ENCODE measurements at places on chromosomes 16 and 17.

- no peak for DNase-seq
Measured at GRCh38 chr17:68204736-68205135, 43.1 kb upstream of the AMZ2 start.

DNA sequence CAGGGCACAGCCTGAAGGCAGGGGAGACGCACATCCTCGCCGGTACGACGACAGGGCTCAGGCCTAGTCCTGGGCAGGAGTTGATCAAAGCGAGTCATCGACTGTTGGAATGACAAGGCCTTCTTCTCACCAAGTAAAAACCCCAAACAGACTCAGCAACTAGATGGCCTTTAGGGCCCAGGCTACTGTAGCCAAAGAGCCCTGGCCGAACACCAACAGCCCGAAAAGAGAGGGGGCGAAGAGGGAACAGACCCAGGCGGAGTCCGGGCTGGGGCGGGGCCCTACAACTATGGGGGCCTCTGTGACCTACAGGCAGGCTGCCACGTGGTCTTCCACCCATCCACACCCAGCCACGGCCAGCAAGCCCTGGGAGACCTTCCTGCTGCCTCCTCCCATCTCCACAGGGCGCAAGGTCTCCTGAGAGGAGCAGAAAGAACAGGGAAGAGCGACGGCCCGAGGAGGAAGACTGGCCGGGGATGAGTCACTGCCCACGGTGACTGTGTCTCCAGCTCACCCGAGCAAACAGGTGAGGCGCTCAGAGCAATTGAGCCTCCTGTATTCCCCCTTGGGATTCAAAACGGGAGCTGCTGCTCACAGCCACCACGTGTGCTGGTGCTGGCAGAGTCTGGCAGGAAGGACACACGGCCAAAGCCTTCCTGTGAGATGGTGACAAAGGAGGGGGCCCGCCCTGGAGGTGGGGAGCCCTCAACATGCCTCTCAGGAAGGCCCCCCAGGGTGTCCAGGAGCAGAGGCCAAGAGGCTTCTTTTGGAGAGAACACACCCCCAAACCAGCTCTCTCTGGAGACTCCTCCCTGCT is 17.7 kb downstream of the SLC16A3 start:
- no peak for DNase-seq

- no peak for DNase-seq
Measured at GRCh38 chr17:80703142-80703478, 158.5 kb downstream of the RPTOR start.

DNA sequence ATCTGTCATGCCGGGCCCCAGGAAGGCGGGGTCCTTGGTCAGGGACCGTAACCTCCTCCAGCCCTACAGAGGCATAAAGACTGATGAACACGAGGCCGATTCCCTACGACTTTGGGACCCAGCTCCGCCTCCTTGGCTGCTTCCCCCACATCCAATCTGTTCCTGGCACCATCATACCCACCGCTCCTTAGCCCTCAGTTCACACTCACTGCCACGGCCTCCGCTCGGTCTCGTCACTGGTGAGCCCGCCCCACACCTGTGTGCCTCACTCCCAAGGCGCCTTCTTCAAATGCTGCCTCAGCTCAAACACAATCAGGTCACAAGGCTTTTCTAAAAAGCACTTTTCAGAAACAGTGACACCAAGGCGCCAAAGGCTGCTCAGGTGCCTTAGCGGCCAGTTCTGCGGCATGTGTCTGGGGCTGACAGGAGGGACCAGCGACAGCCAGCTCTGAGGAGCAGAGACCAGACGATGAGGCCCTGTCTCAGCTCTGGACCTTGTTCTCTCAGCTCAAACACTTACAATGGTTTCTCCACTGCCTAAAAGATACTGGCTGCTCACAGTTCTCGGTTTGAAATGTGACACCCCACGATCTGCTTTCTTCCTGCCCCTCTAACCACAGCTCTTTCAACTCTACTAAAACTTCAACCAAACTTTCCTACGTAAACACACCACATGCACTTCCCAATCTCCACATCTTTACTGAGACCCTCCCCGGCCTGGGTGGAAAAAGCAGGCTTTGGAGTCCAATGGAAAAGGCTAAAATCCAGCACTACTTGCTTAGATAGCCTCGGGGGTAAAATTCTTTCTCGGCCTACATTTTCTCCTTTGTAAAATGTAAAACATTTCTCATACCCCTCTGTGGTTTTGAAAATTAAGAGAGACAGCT is 33.2 kb downstream of the CYB5D2 start:
- DNase-seq, result no peak

GRCh38 chr16:78437352-78437968 is 338.0 kb downstream of the WWOX start:
- DNase-seq, result no peak

- no peak for DNase-seq
Measured at GRCh38 chr16:73274140-73274539, 226.2 kb upstream of the ZFHX3 start.

DNA sequence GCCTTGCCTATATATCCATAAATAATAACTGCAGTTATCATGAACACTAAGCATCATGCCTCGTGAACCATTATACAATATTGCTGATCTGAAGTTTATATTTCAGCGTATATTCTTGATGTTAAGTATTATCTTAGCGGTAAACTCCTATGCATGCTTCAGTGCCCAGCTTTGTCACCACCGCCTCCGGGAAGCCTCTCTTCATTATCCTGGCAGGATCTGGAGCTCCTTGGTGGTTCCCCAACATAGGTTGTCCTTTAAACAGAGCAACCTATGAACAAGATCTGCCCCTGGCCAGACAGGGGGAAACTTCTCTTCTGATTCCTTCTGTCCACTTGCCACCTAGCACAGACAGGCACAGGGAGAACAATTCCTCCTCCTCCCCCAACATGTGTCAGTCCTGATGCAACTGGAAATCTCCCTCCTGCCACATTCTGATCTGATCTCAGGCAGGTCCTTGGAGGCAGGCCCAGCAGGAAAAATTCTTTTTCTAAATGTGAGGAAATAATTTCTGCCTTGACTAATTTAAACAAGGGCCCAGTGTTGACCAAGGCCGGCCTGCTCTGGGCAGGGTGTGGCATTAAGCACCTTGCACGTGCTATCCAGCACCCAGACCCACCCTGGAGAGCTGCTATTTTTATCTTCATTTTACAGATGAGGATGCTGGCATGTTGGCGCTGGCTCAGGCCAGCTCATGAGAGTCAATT is 22.4 kb downstream of the SPNS2 start:
- DNase-seq, result no peak

- DNase-seq, result no peak
Measured at GRCh38 chr17:41762841-41763240, 23.7 kb downstream of the JUP start.

- no peak for DNase-seq
Measured at GRCh38 chr17:61097781-61098180, 301.9 kb upstream of the TBX2 start.

GRCh38 chr16:87420026-87421002 is 28.2 kb downstream of the MAP1LC3B start:
- no peak for DNase-seq

- no peak for DNase-seq
Measured at GRCh38 chr16:70428178-70428998, 10.5 kb downstream of the ST3GAL2 start.

- peak; percentile 54 for DNase-seq
Measured at GRCh38 chr17:50956750-50957523, 90.8 kb upstream of the TOB1 start.

DNA sequence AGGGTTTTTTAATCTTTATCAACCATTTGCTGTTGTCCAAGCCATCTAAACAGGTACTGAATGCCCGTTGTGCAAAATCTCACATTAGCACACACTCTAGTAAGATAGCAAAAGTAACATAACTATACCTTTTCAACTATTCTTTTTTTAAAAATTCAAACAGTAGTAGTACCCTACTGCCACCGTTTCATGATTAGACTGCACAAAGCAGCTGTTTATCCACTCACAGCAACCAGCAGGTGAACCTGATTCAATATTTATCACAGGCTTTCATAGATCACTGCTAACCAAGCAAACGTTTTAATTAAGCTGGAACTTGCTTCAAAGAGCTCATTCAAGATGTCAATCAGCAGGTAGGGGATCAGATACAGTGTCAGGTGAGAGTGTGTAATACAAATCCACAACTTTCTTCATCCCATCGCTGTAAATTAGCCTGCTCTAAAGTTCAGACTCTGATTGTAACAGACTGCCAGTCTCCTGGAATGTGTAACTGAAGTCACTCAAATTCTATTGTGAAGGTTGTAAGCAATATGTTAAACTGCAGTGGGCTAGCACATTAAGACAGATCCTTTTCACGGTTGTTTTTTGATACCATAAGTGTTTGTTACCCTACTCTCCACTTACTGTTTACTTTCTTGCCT is 47.3 kb downstream of the BRIP1 start:
- DNase-seq, result no peak

DNA sequence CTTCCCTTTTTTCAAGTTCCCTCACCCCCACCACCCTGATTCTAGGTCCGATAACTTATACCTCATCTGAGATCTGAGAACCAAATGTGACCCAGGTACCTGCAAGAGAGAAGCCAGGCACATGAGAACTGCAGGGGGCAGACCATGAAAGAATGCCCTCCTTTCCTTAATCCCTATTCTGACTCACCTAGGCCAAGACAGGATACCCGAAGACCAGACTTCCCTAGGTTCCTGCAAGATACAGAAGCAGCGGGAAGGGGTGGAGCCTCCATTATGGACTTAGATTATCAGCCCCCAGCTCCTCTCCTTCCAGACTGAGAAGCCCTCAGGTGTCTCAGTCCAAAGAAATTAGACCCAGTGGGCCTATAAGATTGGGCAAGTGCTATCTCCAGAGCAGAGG is 2.1 kb downstream of the KCNAB3 start:
- DNase-seq, result no peak

GRCh38 chr17:65066901-65067300 is 10.4 kb upstream of the GNA13 start:
- no peak for DNase-seq

GRCh38 chr17:68169840-68170239 is 78.0 kb upstream of the AMZ2 start:
- DNase-seq, result no peak

DNA sequence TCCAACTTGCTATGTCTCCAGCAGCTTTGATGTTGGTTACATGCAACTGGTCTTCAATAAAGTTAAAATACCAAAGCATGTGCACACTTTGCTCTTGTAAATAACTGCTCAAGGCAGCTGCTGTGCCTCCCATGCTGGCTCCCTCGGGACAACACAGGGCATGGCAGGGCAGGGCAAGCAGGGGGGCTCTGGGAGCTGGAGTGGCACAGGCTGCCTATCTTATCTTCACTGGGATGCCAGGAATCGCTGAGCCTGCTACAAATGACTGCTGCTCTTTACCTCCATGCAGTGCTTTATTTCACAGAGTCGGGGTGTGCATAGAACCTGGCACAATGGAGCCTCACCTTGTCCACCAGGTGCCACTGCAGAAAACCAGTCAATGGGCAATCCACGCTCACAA is 21.8 kb downstream of the PEMT start:
- no peak for DNase-seq

DNA sequence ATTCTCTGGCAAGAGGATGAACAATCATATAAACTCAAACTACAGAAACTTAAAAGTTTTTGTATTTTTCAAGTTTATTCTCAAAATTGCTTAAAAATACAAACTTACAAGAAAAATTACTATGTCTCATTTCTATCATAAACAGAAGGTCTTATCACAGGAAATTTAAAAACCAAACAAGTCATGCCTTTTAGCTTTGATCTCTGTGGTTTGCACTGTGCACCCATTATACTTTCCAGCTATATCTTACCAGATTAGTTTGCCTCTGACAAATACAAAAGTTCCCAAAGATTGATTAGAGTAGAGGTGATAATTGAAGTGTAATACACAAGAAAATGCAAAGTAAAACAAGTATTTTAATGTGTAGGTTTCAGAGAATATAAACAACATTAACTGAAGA is 117.4 kb downstream of the MYO1D start:
- no peak for DNase-seq

DNA sequence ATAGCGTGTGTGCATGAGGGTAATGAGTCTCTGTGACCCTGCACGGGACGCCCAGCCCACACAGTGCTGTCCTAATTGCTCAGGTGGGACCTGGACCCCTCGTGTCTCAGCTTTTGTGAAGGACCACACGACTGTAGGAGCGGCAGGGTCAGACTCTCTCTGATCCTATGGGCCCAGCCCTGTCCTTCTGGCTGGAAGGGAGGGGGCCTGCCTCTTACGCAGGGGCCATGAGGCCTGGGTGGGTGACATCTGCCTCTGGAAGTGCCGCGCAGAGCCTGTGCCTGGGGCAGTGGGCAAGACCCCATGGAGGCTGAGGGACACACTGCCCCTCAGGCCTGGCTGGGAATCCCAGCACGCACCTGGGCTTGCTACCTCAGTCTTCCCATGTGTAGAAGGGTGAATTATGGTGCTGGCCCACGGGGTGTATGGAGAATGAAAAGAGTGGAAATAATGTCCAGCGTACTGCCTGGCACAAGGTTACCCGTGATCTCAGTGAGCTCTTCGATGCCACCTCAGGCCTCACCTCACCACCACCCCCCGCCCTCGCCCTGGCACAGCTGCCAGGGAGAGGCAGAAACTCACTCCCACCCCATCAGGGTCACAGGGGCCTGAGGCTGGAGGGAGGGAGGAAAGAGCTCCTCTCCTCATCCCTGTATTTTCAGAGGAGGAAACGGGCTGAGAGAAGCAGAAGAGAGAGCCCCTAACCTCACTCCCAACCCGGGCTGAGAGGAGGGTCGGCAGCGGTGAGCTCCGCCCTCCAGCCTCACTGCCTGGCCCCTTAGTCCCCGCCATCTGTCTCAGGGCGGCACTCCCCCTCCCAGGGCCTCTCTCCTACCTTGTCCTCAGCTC is 27.1 kb upstream of the DBNDD1 start:
- peak; percentile 4 for DNase-seq

GRCh38 chr17:44417553-44417952 is 28.1 kb upstream of the ITGA2B start:
- no peak for DNase-seq

DNA sequence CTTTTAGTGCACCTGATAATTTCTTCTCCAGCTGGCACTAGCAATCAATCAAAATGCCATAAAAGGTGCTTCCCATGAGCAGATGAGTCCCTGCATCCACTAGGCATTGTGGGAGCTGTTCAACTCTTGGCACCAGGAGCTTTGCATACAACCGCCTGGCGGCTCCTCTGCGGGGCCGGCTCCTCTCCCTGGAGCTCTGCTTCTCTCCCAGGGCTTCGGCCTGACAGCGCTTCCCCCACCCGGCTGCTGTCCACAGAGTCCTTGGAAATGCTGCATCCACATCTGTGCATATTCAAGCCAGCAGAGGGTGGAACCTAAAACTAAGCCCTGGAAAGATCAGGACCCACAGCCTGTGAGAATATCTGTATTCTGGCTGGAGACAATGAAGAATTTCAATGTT is 62.9 kb downstream of the LMF1 start:
- DNase-seq, result peak; percentile 34

DNA sequence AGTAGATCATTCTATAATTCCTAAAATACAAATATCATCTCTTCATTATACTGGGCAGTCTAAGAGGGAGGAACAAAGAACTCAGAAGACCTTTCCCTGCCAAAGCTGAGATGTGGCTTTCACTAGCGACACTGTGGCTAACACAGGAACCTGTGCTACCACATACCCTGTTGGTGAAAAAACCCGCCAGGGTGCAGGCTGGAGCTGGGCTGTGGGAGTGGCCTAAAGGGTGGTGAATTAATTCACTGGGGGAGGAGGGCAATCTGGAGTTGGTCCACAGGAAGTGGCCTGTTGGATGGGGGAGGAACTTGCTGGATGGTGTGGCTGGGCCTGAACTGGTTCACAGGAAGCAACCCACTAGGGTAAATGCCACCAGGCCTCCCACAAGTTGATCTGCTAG is 7.4 kb downstream of the ZNF594 start:
- no peak for DNase-seq

- DNase-seq, result no peak
Measured at GRCh38 chr16:58518083-58518979, 3.0 kb downstream of the SETD6 start.

GRCh38 chr16:81632392-81633146 is 146.5 kb upstream of the PLCG2 start:
- no peak for DNase-seq
